HEK293T (cell line): ENCODE measurements at places on chromosomes 4 and X.
A peak's percentile ranks its signal among the peaks of the same experiment; 100 is the strongest.

DNA sequence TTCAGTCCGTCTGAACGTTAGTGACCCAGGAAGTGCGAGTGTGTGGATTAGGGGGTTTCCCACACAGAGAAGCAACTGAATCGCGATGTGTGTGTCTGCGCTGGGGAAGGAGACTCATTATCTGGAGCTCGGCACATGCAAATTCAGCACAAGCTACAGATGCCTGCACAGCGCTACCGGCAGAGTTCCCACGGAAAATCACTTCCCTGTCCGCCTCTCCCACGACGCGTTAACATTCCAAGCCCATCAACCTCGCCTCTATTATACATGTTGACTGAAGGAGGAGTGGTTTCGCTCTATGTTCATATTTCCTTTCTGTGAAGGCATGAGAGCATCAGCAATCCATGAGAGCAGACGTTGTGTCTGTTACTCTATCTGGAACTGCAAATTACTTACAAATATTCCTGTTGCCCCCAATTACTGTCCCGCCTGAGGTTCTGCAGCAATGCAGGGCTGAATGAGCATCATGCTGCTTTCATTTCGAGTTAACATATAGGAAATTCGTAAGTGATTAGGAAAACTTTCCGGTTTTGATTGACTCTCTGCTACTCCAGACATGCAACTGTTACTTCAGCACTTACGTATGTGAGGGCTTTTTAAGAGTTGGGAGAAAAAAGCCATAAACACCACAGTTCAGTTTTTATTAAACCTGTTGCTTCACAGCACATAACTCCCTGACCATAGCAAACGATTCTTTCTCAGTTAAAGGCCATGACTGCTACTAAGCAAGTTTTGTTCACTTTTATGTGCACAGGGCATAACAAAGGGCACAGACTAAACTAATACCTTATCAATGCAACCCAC is 15.0 kb upstream of the MTNR1A start:
- DNase-seq: no peak

- DNase-seq: no peak
Measured at GRCh38 chrX:121781991-121782390, 734.6 kb downstream of the GLUD2 start.

DNA sequence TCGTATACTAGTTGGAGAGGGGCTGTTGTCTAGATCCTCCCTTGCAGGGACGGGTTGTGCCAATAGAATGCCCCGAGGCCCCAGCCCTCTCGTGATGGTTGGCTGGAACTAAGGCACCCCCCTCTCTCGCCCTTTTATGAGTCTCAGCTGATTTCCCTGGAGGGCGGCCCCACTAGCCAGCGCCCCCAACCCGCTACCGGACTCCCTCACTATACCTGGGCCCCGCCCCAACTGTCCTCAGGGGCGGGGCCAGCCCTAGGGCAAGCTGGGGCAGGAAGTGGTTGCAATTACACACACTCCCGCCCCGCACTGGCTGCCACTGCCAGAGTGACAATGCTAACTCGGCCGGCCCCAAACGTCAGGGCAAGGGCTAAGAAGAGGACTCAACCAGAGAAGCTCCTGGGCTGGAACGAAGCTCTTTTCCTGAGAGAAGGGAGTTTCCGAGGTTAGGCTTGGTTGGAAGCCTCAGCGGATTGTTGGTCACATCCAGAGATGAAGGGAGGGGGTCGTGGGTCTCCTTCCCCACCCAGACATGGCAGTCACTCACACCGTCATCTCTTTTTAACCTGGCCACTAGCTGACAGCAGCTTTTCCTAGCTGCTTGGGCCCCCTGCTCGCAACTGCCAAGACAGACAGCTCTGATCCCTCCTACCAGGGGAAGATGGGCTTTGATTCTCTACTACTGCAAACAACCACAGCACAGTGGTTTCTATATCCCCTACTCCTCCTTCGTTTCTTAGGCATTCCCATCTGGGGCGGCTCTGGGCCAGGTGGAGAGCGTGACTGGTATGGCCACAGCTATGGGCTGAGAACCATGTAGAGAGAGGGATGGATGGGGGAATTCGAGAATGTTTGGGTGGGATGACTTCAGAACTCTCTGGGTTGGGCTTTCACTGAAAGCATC is 21.0 kb upstream of the BCORL1 start:
- peak; percentile 76 for DNase-seq

DNA sequence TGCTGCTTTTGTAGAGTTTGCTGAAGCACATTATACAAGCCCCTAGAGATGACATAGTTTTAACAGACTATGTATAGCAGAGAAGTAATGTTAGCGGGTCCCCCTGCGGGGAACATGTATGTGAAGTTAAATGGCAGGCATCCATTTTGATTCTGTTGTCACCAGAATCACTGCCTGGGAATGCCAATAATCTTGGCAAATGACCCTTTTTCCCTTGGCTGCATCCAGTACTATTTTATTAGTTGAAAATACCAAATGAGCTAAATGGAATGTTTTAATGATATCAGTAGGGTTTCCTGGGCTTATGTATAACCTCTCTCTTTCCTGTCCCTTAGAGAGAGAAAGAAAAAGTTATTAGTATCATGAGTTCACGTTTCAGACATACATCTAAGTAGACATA is 93.6 kb downstream of the LIMCH1 start:
- no peak for DNase-seq

DNA sequence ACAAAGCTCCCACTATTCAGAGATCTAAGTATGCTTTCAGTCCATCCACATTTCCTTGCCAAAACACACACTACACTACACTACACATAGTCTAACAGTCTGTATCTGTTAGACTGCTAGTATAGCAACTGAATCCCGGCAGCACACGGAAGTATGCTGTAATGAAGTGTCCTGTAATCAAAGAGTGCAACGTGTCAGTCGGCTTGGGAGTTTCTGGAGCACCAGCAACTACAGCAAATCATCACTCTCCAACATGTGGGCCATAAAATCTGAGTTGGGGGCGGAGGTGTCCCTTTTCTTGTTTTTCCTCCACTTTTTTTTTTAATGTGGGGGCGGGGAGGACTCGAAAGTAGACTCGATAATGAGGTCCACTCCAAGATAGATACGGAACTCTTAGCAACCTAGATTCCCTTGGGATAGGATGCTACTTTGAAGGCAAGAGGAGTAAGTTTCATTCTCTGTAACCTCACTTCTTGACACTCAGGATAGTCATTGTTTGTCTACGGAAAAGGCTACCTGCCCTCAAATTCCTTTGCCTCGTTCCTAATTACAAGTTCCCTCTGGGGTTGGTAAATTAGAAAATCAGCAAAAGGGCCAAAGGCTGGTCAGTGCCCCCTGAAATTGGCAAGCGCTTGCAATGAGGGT is 722 bp downstream of the SLC10A7 start:
- peak; percentile 37 for DNase-seq

DNA sequence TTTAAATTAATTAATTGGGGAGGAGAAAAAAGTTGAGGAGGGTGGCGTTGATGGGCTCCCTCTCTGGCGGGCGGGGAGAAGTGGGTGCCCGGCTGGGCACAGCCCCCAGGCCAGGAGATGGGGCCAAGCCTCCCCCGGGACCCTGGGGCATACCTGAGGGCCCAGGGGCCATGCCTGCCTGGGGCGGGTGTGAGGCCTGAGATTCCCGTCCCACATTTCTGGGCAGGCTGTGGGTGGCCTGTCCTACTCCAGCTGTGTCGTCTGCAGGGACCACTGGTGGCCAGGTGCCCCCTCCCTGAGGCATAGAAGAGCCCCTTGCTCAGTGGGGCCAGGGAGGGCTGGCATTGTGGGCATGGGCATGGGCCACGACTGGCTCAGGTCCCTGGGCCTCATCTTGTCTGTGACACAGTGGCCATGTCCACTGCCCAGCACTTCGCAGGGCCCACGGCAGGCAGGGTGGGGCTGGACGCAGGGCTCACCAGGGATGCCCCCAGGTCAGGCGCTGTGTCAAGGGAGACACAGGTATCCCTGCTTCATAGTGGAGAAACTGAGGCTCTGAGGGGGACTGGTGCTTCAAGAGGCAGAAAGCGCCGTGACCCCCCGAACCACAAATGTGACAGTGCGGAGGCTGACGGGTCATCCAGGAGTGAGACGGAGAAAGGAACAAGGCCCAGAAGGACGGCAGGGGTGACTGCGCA is 60.1 kb downstream of the FAM53A start:
- no peak for DNase-seq

- DNase-seq: no peak
Measured at GRCh38 chrX:9626379-9626778, 139.3 kb downstream of the GPR143 start.

- DNase-seq: no peak
Measured at GRCh38 chr4:108799306-108799705, 36.5 kb upstream of the ETNPPL start.

- no peak for DNase-seq
Measured at GRCh38 chr4:7909463-7910262, 30.0 kb downstream of the AFAP1 start.

DNA sequence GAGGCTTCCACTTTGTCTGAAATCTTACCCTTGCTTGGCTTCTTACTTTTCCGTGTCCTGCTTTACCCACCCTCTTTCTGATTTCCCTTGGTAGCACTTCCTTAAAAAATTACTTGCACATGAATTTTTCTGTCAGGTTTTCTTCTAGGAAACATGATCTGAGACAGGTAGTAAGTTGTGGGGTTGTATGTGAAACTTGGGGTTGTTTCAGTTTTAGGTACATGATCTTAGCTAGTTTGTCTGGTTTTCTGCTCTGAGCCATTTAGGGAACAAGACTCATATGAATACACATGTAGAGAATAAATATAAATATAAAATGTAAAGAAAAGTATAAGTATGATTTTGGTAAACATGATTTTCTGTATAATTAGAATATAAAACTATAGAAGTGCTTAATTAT is 17.4 kb upstream of the ARMCX2 start:
- DNase-seq: no peak

GRCh38 chr4:3464349-3464905 is 1.3 kb downstream of the DOK7 start:
- no peak for DNase-seq
